Fibroblast of mammary gland (primary cell): ENCODE measurements at places on chromosomes 13 and 19.

DNA sequence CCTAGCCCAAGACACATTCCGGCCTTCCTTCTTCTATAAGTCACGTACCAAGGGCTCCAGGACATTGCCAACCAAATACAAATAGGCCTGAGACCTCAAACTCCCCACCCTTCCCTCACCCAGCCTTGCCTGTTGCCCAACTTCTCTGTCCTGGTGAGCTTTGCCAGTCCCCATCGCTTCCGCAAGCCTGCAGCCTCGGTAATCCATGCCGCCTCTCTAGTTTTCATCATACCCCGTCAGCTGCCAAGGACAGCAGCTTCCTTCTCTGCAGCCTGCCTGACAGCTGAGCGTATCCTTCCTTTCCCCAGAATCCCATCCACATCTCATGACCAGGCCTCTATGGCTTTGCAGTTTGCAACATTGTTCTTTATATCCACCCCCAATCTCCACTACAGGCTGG lies 36.6 kb upstream of the POMP start:
- no peak for DNase-seq

GRCh38 chr13:105573136-105573535 lies 962.3 kb downstream of the EFNB2 start:
- DNase-seq = no peak

DNA sequence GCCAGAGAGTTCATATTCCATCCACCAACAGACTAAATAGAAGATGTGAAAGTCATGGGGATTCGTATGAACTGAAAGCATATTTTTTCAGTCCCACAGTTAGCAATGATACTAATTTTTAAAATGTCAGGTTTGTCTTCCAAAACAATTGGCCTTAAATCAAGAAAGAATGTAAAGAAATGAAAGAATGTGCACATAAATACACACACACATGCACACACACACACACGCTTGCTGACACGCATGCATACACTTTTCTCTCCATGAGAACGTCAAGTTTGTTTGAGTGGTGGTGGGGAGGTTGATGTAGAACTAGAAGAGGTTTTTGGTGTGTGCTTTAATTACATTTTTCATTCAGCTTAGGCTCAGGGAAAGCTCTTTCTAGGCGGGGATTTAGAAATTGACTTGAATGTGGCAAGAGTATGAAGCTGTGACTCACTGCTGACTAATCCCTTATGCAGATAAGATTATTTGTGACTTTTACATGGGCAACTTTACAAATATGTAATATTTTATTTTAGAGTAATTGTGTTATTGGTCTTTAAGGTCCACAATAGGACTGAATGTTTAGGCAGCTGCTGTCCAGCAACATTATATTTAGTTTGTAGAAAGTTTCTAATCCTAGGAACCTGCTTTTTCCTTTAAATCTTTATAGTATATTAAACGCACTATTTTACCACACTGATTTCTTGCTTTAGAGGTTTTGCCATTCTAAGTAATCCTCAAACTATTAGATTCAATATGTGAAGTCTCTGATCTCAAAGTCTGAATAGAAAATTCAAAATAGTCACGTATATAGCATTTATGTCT lies 18.8 kb downstream of the FLT1 start:
- DNase-seq = peak; percentile 93

DNA sequence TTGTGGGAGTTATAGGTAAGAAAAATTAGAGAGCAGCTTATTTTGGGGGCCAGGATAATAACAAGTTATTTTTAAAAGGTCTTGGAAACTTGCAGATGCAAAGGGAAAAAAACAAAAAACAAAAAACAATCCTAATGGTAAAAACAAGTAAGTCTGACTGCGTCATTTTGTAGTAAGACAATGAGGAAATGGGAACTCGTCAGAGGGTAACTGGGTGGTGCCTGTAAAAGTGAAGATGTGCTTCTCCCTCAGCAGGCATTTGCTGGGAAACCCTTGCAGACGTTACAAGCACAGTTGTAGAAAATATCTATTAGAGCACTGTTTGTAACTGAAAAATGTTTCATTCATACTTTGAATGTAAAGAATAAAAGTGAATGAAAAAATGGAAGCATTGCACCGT lies 2.2 kb upstream of the TNFSF13B start:
- no peak for DNase-seq

- DNase-seq = peak; percentile 47
These were observed 5.7 kb upstream of the FBXO27 start for GRCh38 chr19:39038098-39038497.

- DNase-seq = no peak
These were observed 60.9 kb upstream of the USP29 start for GRCh38 chr19:57058871-57059270.

- DNase-seq = peak; percentile 88
These were observed 120.5 kb downstream of the SLC7A1 start for GRCh38 chr13:29474991-29475390.

DNA sequence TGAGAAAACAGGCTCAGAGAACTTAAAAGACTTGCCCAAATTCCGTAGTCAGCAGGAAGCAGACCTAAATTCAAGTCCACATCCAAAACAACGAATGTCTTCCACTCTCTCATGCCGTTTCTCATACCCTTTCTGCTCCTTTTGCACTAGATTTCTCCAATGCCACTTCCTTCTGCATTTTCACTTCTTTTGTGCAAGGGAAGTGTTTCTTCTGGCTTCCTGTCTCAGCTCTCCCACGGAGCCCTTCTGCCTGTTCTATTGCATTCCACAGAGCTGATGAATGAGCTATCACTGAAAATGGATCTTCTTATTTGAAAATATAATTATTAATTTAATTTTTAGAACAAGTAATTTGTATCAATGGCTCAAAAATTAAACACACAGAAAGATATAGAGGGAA lies 56.1 kb upstream of the STK24 start:
- no peak for DNase-seq

DNA sequence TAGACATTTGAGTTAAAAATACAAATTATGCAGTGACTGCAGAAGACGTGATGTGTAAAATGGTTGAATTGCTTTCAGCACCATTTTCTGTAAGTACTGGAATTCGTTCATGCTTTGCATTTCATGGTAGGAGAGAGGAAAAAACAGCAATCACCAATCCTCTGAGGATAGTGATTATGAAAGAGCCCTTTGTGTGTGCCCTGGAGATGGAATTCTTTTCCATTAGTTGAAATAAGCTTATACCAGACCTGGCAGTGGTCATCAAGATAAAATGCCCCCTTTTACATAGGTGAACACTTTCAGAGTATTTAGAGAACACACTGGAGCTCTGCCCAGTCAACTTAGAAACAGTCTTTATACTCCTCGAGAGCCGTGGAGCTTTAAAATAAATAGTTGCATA lies 1.7 kb downstream of the CNMD start:
- DNase-seq = no peak

- peak; percentile 94 for DNase-seq
These were observed 59.6 kb downstream of the MYO9B start for GRCh38 chr19:17135001-17135853.

GRCh38 chr13:75493156-75493555 lies 11.2 kb upstream of the TBC1D4 start:
- DNase-seq = no peak

- no peak for DNase-seq
These were observed 290.5 kb downstream of the RFC3 start for GRCh38 chr13:34108410-34108809.

- DNase-seq = peak; percentile 48
These were observed 263.7 kb downstream of the KCTD12 start for GRCh38 chr13:76622315-76623040.

DNA sequence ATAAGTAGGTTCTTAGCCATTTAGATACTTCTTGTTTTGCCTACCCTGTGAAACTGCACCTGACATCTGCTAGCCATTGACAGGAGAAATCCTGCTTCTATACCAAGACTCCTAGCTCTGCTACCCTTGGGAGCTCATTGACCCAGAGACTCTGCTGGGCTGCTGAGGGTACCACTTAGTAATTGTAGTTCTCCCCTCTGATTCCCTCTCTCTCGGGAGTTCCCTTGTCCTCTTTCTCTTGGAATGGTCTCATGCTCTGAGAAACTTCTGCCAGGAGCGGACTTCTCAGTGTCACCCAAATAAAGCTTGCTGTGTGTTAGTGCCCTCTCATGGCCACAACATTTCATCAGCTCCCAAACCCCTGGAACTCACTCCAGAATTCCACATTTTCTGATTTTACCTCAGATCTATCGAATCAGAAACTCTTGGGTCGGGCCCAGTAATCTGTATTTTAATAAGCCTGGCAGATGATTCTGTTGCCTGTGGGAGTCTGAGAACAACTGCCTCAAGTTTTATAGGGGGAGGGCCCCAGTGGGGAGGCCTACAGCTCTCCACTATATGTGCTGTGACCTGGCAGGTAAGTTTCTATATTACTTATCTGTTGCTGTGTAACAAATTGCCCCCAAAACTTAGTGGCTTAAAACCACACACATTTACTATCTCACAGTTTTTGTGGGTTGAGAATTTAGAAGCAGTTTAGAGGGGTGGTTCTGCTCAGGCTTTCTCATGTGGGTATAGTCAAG lies 221.1 kb downstream of the TDRD3 start:
- peak; percentile 54 for DNase-seq

GRCh38 chr19:40174092-40174491 lies 17.1 kb upstream of the MAP3K10 start:
- no peak for DNase-seq

DNA sequence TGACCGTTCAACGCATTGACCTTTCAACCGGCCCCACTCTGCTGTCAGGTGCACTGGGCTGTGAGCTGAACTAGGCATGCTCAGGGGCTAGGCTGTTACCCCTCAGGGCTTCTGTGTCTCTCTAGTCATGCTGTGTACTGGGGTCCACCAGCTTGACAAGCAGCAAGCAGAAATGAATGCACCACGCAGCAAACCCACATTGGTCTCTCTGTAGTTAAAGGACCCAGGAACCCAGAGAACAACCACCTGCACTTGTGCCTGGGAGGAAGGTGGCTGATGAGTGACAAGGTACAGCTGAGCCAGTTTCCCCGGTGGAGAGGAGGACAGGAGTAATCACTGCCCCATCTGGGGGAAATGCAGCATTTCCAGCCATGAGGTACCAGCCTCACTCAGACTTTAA lies 159.9 kb downstream of the USP12 start:
- DNase-seq = no peak

DNA sequence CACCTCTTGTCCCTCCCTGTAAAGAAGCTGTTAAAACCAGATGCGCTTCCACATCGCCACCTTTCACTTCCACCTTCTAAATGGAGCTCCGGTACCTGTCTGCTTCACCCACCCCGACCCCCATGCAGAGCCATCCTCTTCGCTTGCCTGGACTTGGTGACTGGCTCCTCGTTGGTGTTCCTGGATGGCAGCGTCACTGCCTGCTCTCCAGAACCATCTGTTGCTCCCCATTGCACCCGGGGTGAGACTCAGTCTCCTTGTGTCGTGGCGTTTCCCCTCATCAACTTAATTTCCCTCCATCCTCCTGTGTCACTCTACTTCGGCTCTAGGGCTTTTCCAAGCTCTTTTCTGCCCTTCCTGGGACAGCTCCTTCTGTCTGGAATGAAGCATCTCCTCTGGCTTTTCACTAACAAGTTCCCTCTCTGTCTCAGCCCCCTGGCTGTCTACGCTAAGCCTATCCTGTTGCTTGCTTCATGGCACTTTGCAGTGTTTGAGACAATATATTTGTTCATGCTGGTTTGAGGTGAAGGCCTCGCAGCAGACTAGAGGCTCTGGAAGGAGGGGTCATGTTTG lies 10.3 kb downstream of the CEBPG start:
- DNase-seq = no peak

- no peak for DNase-seq
These were observed 94.5 kb upstream of the VSTM2B start for GRCh38 chr19:29431332-29431731.

DNA sequence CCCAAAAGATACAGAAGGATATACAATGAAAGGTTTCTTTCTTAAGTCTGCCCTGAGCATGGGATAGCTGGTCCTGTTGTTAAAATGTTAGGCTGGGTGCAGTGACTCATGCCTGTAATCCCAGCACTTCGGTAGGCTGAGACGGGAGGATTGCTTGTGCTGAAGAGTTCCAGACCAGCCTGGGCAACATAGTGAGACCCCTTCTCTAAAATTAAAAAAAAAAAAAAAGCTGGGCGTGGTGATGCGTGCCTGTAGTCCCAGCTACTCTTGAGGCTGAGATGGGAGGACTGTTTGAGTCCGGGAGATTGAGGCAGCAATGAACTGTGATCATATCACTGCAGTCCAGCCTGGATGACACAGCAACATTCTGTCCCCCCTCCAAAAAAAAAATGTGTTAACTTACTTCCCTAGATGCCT lies 52.5 kb upstream of the SHKBP1 start:
- DNase-seq = no peak

DNA sequence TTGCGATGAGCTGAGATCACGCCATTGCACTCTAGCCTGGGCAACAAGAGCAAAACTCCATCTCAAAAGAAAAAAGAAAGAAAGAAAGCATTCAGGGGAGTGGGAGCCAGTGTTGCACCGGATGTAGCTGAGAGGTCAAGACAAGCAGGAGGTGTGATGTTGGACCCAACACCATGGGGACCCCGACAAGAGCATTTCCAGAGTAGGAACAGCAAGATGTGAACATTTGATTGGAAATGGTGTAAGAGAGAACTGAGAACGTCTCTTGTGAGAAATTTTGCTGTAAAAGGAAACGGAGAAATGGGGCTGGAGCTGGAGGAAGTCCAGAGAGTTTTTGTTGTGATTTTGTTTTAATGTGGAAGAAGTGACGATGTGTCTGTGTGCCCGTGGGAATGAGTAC lies 15.8 kb upstream of the DPF1 start:
- DNase-seq = no peak

DNA sequence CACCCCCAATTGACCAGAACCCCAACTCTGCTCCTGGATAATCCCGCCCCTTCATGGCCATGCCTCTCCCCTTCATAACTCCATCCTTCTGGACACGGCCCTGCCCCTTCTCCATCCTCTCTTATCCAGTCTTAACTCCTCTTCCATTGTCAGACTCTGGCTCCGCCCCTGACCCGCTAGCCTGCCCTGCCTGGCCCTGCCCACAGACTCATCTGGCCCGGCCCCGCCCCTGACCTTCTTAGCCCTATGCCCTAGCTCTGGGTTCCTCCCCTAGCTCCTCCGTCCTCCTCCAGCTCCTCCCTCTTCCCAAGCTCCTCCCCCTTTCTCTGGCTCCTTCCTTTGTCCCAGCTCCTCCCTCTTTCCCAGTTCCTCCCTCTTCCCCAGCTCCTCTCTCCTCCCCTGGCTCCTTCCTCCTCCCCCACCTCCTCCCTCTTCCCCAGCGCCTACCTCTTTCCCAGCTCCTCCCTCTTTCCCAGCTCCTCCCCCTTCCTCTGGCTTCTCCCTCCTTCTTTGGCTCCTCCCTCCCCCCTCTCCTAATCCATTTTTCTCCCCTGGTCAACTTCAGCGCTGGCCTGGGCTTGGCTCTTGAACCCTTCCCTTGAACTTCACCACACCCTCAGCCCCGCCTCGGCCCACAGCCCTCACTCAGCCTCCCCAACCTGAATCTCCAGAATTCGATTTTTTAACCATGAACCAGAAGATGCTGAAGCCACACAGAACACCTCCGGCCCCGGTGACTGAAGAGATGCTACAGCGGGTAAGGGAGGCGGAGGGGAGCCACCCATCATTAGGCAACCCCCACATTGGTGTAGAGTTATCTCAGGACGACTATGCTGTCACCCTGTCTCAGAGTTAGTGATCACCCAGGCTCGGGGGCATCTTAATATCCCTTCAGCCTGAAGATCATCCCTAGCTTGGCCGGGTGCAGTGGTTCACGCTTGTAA lies 9.2 kb upstream of the ZNF358 start:
- DNase-seq = peak; percentile 95

- no peak for DNase-seq
These were observed 2.4 kb downstream of the APLP1 start for GRCh38 chr19:35870798-35871197.

GRCh38 chr19:47381121-47381520 lies 32.0 kb downstream of the DHX34 start:
- DNase-seq = no peak
